ENCODE measurements at places on chromosomes 2 and 18.

DNA sequence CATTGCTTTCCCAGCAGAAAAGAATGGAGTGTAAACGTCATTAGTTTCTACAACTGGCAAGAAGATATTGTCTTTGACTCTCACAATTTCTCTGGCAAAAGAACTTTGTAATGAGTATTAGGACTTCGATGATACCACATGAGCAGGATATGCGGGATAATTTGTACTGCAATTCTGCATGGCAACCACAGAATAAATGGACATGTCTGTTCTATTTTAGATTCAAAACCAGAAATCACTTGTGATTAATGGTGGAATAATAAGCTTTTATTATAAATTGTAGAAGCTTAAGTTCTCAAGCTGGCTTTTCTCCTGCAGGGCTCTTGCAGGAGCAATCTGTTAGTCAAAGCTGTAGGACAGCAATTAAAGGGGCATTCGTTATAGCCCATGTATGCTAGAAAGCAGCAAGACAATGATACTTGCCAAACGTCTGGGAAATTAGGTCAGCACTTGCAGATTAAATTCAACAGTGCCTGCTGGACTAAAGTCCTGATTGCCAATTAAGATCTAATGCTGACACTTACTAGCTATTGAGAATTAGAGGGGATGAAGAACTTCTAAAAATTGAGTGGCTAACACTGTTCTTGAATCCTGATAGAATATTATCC is 177.9 kb downstream of the PTH2R start:
- no peak for DNase-seq

DNA sequence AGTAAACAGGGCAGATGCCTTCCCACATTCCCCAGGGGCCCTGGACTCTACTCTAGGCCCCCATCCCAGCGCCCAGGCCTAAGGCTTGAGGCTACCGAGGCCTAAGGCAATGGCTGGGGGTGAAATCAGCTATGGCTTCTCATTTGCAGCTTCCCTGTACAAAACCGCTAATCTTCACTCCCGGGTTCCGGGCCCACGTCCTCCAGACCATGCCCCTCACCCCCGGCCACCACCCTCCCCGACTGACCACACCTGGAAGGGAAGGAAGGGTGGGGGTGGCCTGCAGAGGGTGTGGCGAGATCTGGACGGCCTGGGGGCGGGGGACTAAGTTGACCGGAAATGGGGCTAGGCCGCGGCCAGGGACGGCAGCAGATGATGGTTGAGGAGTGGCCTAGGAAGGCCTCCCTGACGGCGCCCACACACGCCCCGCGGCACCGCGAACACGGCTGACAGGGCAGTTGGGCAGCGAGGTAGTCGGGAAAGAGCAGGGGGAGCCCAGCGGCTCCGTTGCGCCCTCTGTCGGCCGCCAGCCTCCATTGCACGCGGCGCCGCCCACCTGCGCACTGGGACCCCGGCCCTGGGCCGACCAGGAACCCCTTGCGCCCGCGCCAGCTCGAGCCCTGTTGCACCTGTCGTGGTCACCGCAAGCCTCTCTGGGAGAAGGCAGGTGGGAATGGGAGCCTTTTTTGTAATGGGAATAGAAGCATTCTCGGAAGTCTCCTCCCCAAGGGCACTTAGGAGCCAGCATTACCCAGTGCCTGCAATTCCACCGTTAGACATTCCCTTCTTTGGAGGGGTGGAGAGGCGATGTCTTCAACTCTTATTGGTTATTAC is 117.1 kb upstream of the STPG4 start:
- peak; percentile 27 for DNase-seq

DNA sequence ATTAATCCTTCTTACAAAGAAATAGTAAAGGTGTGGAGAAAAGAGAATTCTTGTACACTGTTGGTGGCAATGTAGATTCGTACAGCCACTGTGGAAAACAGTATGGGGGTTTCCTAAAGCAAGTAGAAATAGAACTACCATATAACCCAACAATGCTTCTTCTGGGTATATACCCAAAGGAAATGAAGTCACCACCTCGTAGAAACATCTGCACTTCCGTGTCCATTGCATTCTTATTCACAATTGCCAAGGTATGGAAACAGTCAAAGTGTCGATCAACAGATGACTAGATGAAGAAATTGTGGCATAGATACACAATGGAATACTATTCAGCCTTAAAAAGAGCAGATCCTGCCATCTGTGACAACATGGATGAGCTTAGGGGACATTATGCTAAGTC is 93.4 kb upstream of the TGIF1 start:
- DNase-seq, result no peak

GRCh38 chr2:185147361-185147760 is 549.0 kb downstream of the ZNF804A start:
- no peak for DNase-seq

- no peak for DNase-seq
Observed at GRCh38 chr2:55459279-55459678, 39.6 kb upstream of the CCDC88A start.

GRCh38 chr2:24930768-24931167 is 10.7 kb upstream of the ADCY3 start:
- no peak for DNase-seq

GRCh38 chr18:30889519-30890301 is 152.8 kb downstream of the DSC3 start:
- no peak for DNase-seq

GRCh38 chr18:70653671-70654070 is 364.8 kb downstream of the SOCS6 start:
- DNase-seq, result no peak

DNA sequence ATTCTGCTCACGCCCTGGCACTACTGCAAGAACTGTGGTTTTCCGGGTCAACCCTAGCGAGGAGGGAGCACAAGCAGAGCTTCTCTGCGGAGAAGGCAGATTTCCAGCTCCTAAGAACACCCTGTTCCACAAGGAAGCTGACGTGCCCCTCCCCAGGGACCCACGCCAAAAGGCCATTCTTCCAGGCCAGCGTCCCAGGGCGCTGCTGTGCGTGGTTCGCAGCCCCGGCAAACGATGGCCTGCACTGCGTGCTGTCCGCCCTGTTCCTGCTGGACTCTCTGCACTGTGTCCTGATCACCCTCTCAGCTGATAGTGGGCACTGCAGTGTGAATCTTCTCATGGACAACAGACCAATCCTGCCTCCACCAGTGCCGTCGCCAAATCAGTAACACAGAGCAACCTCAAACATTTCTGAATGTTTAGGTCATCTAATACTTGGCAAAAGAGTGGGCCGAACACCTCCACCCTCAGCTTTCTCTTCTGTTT is 49.1 kb downstream of the ADI1 start:
- DNase-seq, result no peak

GRCh38 chr2:63007813-63008458 is 42.7 kb upstream of the OTX1 start:
- DNase-seq, result no peak

DNA sequence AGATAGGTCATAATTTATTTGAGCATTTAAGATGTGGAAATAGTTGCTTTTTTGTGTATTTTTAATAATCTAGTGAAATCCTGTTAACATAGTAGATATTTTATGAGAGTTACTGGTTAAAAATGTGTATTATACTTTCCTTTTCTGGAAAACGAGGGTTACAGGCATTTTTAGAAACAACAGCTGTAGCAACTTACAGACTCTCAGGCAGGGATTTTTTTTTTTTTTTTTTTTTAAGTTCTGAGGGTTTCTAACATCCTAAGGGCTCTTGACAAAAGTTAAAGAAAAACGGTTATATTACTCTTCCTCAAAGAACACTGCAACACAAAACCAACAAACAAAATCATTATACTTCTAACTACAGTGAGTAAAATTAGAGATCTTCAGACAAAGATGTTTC is 205.9 kb downstream of the ACKR3 start:
- no peak for DNase-seq

DNA sequence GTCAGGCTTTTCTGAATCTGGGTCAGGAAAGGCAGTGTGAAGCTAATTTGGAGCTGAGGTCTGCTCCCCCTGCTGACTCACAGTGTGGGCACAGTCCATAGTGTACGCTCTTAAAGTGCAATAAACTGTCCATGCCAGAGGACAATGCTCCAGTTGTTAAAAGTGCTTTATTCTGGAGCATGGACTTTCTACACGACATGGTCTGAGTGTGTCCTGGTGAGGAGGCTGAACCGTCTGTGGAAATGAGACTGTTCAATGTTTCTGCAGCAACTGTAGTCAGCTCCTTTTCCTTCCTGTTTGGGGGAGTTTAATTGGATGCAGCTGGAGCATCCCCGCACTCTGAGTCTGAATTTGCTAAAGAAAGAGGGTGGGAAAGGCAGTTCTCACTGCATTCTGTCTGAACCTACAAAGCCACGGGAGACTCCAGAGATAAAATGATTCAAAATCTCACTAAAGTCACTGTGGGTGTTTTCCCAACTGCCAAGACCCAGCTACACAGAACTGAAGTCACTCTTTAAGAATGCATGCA is 110.2 kb upstream of the TRIB2 start:
- DNase-seq, result no peak

DNA sequence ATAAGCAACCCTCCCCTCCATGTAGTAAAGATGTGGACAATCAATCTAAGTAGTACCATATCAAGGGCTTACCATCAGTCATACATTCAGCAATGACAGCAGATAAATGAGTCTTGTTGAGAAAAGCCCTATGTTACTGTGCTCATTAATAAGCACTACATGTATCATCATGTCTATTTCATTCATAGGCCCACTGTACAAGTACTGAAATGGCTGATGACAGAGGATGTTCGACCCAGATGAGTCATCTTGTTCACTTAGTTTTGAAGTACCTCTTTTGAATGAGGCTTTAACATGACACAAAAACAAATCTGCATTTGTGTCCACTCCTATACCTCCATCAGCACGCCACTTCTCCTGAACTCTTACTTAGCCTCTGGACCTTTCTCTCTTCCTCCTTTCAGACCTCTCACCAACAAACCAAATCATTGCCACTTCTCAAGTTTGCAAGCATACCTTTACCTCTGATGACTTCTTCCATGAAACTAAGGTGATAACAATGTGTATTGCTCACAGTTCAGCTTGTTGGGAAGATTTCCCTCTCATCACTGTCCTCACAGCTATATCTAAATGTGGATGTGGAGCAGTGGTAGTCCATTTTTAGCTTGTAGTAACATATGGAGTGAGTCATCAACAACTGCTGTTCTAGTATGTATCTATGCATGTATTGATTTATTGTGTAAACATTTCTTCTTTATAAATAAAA is 921.0 kb upstream of the SLC39A10 start:
- DNase-seq, result no peak

- no peak for DNase-seq
Observed at GRCh38 chr2:66929632-66930338, 467.3 kb upstream of the ETAA1 start.

DNA sequence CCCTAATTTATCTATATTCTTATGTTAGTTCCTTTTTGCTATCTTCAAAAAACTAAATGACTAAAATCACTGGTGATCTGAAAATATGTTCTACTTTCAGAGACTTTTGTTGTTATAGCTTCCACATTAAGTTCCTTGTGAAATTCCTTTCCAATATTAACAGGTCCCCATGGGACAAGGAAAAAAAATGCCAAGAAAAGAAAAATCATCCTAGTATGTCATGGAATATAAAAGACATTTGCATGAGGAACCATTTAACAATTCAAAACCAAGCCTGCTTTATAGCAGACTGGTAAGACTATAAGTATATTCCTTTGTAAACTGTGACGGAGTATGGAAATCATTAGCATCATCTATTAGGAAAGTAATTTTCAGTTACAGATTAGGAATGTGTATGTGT is 48.1 kb downstream of the COBLL1 start:
- DNase-seq, result no peak

DNA sequence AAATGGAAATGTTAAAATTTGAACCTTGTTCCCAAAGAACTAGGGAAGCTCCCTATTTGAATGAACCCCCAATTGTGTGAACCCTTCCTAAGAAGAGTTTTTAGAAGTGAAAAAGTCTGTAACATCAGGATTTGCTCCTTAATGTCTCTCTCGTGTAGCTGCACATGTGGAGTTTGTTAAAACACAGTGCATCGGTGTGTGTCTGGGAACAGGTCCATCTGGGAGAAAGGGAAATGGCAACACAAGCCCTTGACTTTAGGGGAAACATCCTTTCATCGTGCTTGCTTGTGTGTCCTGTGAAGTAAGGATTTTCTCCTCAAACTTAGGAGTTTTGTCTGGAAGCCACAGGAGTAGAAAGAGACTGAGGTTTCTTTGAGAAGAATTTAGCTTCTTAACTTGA is 203.9 kb downstream of the PRKCE start:
- no peak for DNase-seq

GRCh38 chr18:34956663-34957062 is 84.5 kb upstream of the MAPRE2 start:
- DNase-seq, result no peak

DNA sequence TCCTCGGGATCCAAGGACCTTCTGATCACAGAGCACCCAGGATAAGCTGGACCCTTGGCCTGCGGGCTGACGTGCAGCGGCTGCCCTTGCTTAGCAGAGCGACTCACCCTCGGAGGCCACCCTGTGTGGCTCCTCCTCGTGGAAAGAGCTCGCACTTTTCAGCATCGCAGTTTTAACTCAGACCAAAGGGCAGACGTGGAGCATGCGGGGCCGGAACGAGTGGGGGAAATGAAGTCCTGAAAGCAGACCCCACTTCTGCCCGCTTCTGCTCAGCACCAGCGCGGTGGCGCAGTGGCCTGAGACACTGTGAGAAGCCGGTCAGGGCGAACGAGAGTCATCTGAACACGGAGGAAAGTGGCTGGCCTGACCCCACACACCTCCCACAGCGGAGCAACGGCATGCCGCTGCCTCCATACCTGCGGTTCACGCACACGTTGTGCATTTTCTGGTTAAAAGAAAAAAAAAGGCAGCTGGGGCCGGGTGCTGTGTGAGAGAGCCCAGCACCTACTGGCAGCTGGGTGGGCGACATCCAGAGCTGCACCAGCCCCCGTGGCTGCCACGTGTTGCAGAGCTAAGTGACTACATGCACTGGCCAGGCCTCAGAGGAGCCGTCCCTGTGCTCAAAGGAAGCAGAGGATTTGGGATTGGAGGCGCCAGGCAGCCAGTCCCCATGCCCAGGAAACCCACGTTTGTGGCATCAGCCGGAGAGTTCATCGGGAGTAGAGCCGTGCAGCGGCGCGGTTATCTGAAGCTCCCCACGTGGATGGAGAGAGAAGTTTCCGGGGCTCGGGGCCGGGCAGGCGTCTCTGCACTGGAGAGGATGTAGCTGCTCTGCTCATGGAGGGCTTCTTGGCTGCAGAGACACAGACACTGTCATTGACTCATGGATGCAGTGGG is 89.7 kb downstream of the USP40 start:
- no peak for DNase-seq

- no peak for DNase-seq
Observed at GRCh38 chr2:218875692-218876246, 4.9 kb upstream of the WNT10A start.

GRCh38 chr18:7452331-7452730 is 114.8 kb upstream of the PTPRM start:
- no peak for DNase-seq

All from activated naive CD4-positive, alpha-beta T cell (primary cell).